Fibroblast of skin of back (primary cell): ENCODE measurements at places on chromosomes 12 and 14.

DNA sequence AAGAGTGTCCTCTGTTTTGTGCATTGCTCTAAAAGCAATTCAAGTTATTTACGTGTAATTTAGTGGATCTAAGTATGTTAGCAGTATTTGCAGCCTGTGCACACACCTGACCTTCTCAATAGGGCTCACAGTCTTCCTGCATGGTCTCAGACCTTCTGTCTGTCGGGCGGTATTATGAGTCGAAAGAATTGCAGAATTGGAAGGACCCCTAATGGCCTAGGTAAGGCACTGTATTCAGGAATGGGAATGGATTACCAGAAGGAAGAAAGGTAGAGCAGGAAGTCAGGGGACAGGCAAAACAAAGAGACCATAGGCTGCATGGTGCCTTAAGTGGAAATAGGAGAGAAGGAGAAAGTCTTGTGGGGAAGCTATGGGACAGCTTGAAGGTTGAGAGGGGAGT is 341.6 kb downstream of the VRK1 start:
- no peak for DNase-seq

DNA sequence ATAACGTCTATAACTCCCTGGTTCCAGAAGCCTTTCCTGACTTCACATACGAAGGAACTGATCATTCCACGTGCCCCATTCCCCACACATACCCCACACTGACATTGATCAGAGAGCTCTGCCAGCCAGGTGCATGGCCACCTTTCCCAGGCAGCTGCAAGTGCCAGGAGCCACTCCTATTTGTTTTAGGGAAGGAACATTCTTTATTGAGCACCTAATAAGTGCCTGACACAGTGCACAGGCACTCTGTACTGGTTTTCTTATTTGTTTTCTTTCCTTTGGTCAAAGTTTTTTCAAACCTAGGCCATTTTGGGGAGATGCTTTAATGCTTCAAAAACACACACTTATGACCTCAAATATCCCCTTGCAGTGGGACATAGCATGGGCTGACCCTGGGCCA is 50.0 kb downstream of the PITPNM2 start:
- no peak for DNase-seq

- DNase-seq: no peak
Observed at GRCh38 chr14:105167303-105168092, 1.1 kb downstream of the JAG2 start.

DNA sequence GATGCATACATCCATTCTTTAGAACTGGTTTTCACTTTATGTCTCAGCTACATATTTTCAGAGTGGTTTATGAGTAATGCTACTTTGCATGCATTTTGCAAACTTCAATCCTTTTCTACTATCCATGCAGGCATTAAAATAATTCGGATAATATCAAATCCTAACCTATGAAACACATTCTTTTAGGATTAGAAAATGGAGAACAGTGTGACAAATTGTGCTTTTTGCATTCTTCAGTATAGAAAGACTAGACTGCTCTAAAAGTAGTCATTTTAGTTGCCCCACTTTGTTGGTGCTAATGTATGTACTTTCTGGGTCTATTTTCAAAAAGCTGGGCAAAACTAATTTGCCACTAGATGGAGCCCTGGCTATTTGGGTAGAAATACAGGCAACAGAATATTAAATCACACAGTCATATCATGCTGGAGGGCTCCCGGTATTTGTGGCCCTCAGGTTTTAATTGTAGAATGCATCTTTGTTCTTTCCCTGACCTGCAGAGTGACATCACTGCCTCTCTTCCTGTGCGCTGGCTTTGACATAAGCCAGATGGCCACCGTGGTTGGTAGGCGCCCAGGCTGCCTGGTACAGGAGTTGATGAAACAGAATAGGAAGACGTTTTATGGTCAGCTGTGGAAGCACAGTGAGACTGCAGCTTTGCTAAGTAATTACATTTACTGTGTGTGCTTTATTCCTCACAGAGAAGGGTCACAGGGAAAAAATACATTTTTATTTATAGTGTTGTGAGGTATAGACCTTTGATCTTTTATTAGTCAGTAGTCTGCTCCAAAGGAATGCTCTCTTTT is 28.1 kb downstream of the MSRB3 start:
- peak; percentile 74 for DNase-seq

GRCh38 chr12:92294676-92295440 is 149.2 kb upstream of the BTG1 start:
- DNase-seq: peak; percentile 55

DNA sequence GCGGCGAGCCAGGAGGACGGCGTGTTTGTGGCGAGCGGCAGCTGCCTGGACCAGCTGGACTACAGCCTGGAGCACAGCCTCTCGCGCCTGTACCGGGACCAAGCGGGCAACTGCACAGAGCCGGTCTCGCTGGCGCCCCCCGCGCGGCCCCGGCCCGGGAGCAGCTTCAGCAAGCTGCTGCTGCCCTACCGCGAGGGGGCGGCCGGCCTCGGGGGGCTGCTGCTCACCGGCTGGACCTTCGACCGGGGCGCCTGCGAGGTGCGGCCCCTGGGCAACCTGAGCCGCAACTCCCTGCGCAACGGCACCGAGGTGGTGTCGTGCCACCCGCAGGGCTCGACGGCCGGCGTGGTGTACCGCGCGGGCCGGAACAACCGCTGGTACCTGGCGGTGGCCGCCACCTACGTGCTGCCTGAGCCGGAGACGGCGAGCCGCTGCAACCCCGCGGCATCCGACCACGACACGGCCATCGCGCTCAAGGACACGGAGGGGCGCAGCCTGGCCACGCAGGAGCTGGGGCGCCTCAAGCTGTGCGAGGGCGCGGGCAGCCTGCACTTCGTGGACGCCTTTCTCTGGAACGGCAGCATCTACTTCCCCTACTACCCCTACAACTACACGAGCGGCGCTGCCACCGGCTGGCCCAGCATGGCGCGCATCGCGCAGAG is 873 bp downstream of the PLXNC1 start:
- peak; percentile 54 for DNase-seq

GRCh38 chr12:31629756-31630732 is 29.4 kb upstream of the ETFBKMT start:
- DNase-seq: peak; percentile 49

DNA sequence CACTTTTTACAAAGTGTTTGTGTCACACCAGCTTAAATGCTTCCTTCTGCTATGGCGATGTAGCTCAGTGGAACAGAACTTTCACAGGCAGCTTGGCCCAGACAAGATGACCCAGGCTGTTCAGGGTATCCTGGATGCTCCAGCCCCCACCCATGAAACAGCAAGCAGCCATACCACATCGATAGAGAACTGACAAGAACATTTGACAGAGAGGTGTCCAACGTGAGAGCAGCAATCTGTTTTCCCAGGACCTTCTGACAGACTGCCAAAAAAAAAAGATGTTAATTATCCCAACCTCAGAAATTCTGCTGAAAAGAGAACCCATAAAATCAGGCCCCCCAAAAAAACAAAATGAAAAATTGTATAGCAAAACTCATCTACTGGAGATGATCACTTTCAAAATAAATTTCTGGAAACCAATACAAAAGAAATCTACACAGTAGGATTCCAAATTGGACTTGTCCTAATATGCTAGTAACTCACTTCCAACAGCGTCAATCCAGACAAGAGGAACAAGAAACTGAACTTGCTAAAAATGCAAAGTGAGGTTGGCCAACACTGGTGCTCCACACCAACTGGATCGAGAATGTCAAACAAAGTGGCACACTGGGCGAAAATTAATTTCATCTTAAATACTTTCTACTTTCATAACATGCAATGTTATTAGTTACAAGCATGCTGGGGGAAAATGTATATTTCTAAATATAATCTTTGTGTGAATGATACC is 118.8 kb downstream of the DPF3 start:
- no peak for DNase-seq

DNA sequence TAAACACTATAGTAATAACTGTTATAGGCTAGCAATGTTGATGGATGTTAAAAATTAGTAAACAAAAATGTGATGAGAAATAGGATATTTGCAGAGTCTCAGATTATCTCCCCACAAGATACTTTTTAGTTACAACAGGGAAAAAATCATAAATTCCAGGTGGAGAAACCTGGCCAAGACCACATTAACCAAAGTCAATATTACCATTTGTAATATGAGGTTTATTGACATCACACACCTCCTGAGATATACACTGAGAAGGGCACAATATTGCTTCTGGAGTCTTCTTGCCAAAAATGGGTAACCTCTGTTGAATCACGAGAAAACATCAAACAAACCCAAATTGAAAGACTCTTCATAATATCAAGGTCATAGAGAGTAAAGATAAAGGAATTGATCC is 72.3 kb upstream of the AMIGO2 start:
- no peak for DNase-seq

- DNase-seq: no peak
Observed at GRCh38 chr14:75559451-75560222, 18.8 kb upstream of the FLVCR2 start.

- DNase-seq: peak; percentile 77
Observed at GRCh38 chr14:61498303-61498702, 176.9 kb downstream of the PRKCH start.

DNA sequence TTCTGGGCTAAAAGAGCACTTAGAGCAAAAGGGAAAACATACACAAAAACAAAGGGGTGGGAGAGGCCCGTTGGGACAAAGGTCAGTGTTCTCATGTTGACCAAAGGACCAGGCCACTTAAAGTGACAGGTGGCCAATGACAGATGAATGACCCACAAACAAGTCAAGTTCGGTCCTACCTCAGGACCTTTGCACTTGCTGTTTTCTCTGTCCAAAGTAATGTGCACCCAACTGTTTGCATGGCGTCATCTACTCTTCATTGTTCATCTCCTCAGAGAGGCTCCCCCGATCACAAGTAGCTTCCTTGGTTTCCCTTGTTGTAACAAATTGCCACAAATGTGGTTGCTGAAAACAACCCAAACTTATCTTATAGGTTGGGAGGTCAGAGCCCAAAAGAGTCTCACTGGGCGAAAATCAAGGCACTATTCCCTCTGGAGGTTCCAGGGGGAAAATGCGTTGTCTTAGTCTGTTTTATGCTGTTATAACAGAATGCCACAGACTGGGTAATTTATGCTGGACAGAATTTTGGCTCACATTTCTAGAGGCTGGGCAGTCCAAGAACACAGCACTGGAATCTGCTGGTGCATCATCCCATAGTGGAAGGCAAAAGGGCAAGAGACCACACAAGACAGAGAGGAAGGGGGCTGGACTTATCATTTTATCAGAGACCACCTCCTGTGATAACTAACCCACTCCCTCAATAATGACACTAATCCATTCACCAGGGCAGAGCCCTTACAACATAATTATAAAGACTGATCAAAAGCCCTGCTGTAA is 23.9 kb downstream of the CLMN start:
- no peak for DNase-seq
